Neural crest cell (in vitro differentiated cells): ENCODE measurements at places on chromosomes 4 and X. TPM values are rescaled to one million over a fixed set of nuclear protein-coding genes. Genes with fewer than 3 reads are reported as not detected.
A peak's percentile ranks its signal among the peaks of the same experiment; 100 is the strongest.

DNA sequence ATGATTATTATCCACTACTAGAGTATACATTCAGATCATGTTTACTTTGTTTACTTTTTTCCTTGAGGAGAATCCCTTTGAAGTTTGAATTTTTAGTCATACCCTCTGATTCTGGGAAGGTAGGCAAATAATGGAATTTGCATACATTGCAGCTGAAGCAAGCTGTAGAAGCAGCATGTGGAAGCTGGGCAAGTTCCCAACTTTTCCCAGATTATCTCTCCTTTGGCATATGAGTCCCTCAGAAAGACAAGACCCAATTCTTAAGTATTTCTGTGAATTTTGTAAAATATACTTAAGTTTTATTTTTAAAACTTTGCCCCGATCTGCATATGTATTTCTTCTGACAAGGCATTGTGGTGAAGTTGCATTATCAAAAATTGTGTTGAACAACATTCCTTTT lies 94.9 kb downstream of the CNKSR2 start:
- no peak for DNase-seq

Gene MCUB
- 15.9 and 18.1 TPM in 2 replicates for total RNA-seq

Gene RNF128
- not detected in 2 replicates for total RNA-seq

DNA sequence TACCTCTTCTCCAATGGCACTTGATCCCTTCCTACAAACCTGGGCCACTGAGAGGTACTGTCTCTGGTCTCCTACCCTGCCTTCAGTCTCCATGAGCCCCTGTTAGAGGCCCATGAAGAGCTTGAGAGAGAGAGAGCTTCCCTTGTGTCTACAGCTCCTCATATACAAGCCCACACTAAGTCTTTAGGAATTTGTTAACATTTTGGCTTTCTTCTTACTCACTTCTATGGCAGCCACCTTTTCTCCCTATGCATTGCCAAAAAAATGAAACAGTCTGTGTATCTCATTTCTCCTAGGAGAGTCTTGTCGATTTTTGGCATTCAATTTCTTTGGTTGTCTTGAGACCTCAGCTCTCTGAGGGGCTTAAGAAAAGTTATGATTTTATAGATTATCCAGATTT lies 90.9 kb upstream of the LNX1 start:
- DNase-seq: no peak

Gene PPA2
- 81.0 and 82.7 TPM in 2 replicates for total RNA-seq

DNA sequence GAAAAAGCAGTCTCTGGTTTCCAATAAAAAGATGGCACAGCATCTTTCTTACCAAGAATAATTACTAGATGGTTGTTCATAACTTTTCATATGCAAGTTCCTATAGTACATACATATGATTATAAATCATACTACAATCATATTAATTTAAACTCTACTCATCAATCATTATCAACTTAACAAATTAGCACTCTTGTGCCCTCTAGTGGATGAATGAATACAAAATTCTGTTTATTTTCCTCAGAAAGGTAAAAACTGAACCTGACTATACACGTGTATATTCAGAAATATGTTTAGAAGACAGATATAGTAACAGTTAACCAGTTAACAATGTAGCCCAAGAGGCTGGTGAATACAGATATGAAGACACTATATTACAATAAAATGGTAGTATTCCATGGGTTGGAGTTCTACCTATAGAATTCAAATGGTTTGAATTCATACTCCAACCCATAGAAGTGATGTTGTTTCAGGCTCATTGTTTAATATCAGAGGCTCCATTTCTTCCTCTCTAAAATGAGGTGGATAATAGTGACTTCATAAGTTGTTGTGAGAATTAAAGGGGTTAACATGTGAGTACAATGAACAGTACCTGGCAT lies 100.0 kb downstream of the ADAMTS3 start:
- no peak for DNase-seq

Gene GAGE2A
- total RNA-seq: not detected in 2 replicates

DNA sequence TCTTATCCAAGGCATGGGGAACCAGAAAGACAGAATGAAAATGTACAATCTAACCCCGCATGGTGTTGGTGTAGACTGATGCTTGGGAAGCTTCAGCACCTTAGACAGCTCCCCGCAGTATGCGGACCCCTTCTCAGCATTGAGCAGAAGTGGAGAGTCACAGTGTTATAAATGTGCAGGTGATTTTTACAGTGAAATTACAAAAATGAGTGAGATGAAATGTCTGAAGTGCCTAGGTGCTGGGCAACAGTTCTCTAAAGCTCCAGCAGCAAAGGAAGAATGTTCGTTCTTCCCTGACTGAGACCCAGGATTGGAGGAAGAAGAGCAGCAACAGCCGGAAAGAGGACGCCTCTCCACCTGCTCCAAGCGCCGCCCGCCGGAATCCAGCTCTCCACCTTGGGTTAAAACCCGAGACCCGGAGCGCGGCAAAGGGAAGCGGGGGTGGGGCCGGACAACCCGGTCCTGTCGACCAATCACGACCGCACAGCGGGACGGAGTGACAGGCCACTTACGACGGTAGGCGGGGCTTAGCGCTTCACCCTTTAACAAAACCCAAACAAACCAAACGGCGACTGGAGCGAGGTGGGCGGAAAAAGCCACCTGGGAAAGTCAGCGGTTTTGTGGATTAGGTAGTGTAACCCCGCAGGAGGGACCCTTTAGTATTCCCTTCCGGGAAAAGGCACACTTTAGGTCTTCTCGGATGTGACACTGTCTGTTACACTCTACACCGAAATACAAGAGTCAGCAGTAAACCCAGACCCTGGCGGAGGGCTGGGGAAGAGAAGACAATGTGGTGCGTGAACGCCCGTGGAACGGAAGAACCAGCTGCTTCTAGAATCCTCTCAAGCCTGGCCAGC lies at the start of gene GLRA3:
TSS of gene GLRA3 (minus strand) at position 403 of the 857 bp plus-strand sequence. CDS start 436 bp downstream, outside the sequence.
- DNase-seq: peak; percentile 64

- DNase-seq: no peak
Measured at GRCh38 chrX:80812176-80812575, 2.5 kb upstream of the BRWD3 start.

GRCh38 chr4:118741301-118741855 lies 56.2 kb downstream of the METTL14 start:
- DNase-seq: no peak

Gene TLR6
- 0.11 and 0.19 TPM in 2 replicates for total RNA-seq

- no peak for DNase-seq
Measured at GRCh38 chr4:90718931-90719330, 591.7 kb downstream of the CCSER1 start.

DNA sequence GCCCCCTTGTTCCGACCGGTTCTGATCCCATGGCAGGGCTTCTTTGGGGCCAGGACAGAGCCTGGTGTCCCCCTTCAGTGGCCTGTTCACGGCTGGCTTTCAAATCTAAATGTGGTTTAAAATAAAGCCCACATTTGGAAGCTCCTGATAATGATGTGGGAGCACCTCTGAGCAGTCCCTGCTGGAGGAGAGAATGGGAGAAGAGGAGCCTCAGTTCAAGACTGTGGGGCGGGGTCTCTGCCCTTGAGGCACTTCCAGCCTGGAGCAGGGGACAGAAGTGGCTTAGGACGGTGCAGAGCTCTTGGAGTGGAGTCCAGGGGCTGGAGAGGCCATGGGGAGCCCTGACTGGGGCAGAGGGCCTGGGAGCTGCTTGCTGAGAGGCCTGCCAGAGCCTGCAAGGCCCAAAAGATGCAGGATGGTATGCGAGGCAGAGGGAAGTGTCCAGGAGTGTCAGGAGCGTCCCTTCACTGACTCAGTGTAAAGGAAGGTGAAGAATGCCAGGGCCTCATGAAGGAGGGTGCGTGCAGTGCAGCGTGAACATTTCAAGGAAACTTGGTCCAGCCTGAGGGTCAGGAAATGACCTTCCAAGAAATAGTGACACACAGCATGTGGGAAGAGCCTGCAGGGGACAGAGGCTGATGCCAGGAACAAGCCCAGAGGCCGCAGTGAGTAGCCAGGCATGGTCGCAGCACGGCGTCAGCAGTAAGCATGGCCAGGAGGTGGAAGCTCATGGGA lies 21.1 kb upstream of the TADA2B start:
- DNase-seq: no peak

DNA sequence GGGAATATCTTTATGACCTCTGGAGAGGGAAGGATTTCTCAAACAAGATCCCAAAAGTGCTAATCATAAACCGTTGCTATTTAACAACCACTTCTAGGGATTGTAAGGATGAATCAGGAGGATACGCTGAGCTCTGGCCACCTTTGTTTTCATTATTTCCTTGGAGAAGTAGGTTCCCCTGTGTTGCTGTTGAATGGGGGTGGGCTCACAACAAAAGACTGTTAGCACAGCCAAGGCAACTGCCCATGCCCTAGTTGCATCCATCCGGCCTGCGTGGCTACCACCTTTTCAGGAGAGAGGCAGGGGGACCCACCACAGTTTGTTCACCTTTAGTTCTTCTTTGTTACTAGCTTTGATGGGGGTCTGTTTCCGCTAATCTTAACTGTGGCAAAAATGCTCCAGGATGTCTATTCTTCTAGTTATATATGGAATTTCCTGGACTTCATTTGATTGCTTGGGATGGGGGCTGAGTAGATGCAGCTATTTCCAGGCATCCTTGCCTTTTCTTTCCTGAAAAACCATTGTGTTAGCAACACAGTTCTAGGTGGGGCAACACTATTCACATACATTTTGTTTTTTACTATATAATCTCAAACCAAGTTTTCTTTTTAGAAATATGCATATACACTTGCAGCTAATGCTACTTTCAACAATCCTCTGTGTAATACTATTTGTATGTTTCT lies 95.4 kb downstream of the KDR start:
- DNase-seq: no peak

GRCh38 chr4:38765382-38765781 lies 17.4 kb downstream of the TLR10 start:
- DNase-seq: no peak

Gene SEC31A
- total RNA-seq: 137 and 166 TPM in 2 replicates

DNA sequence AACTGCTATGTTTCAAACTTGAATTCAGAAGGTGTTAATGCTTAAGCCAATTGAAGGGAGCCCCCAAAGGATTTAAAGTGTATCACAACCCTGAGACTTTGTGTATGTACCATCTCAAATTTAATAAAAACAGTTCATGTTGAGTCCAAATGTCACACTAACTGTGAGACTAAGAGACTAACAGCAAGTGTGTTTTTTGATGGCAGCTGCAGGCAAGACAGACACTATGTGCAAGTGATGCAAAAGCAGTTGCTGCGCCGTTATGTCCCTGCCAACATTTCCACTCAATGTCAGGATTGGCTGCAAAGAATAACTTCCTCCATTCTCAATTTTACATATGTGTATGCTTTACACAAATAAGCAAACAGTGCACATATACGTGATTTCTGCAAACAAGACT lies 594.6 kb downstream of the IL15 start:
- no peak for DNase-seq

Gene TLR1
- not detected in 2 replicates for total RNA-seq

DNA sequence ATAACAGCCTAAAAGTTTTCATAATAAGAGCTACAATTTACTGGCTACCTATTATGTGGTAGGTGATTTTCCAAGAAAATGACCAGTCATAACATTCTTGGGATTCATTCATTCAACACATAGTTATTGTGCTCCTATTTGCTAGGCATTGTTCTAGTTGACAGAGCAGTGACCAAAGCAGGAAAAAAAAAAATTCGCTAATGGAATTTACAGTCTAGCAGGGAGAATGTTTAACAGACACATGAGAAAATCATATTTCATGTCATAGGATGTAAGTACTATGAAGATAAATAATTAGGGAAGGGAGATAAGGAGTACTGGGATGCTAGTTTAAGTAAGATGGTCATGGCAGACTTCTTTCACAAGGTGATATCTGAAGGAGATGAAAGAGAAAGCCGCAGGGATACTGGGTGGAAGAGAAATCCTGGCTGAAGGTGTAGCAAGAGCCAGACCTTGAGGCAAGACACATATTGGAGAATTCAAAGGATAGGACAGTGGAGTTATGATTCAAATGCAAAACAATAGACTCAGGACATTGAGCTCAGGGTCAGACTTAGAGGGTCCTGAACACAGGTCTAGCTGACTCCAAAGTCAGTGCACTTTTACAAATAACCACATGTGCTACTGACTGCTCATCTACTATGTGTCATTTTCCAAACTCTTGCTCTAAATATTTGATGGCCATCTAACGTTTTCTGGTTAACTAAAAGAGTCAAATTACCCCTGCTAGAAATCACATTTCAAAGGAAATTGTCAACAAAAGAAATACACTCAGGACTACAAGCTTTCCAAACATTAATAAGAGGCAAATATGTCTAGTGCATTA lies 20.4 kb downstream of the SPCS3 start:
- no peak for DNase-seq

- DNase-seq: no peak
Measured at GRCh38 chr4:126130215-126130614, 815.5 kb downstream of the FAT4 start.

Gene CENPVL2
- total RNA-seq: 1.3 and 1.6 TPM in 2 replicates

- DNase-seq: no peak
Measured at GRCh38 chrX:19865567-19866363, 21.6 kb downstream of the SH3KBP1 start.

Gene PLAC8
- 0.40 and 0.57 TPM in 2 replicates for total RNA-seq

DNA sequence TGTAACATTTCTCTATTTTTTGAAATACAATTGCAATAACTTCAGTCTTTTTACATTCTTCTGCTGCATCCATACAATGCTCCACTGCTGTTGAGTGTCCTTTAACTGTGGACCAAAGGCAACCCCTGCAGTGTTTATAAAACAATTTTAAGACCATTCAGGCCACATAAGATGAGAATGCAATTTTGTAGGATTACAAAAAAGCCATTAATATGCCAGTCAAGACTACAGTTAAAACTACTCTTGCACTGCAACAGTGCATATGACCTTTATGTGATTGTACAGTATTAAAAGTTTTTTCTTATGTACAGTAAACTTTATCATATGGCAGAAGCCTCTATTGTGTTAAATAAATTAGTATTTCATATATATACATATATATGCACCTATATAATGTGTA lies 55.7 kb upstream of the ATOH1 start:
- no peak for DNase-seq

Gene P2RY4
- total RNA-seq: 0.19 TPM in 1 of 2 replicates, not detected in the other

Gene GYPB
- not detected in 2 replicates for total RNA-seq

- no peak for DNase-seq
Measured at GRCh38 chr4:89273741-89274141, 33.9 kb downstream of the GPRIN3 start.

Gene HNRNPH2
- total RNA-seq: 73.3 and 74.0 TPM in 2 replicates

DNA sequence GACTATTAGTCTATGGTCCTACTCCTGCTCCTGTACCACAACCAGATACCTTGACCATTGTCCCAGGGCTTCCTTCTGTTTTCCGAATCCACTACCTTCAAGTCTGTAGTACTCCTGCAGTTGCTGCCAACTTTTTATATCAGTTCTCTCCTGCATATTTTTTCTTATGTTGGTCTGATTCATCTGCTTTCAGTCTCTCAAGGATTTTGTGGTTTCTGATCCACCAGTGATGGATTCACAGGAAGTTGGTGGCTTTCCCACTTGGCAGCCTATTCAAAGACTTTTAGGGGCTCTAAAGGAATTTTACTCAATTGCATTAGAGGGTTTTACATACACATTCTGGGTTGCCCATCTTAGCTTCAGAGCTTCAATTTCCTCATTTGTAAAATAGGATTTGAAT lies 23.6 kb downstream of the KIF4A start:
- no peak for DNase-seq

Gene SPANXB1
- total RNA-seq: not detected in 2 replicates

Gene MEPE
- not detected in 2 replicates for total RNA-seq

DNA sequence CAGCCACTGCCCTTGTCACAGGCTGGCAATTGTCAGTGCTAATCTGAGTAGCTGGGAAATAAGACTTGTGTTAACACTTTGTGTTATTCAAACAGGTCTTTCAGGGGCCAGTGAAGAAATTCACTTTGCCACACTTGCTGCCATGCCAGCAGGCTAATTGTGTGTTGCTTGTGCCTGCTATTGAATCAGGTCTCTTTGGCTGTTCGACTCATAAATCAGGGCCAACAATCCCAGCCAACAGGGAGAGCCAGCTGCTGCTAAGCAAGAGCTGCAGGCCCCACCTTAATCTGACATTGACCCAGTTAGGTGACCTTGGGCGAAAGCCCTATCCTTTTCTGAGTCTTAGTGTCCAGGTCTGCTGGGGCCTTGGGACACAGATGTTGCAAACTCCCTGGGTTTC lies 28.1 kb upstream of the MAMLD1 start:
- DNase-seq: no peak
